ENCODE measurements at places on chromosomes 6 and 20. TPM values are rescaled to one million over a fixed set of nuclear protein-coding genes. Genes with fewer than 3 reads are reported as not detected.

The SLC35D3 gene
- total RNA-seq, result 4.9 TPM

The LY6G6C gene
- total RNA-seq, result not detected

The ENPP1 gene
- 10.3 TPM for total RNA-seq

The STMN3 gene
- total RNA-seq, result 51.6 TPM

The SGK2 gene
- 3.0 TPM for total RNA-seq

The FRS3 gene
- 5.5 TPM for total RNA-seq

The SCUBE3 gene
- 10.0 TPM for total RNA-seq

The DCDC2 gene
- 5.9 TPM for total RNA-seq

The GPANK1 gene
- total RNA-seq, result 18.6 TPM

The ADGRB3 gene
- total RNA-seq, result 45.9 TPM

The BMP6 gene
- 13.1 TPM for total RNA-seq

The MRPS18A gene
- 35.5 TPM for total RNA-seq

The EPPIN gene
- total RNA-seq, result not detected

The FUT9 gene
- 8.0 TPM for total RNA-seq

The ARMC12 gene
- total RNA-seq, result 0.38 TPM

The LY6G6D gene
- total RNA-seq, result not detected

The RBL1 gene
- total RNA-seq, result 25.1 TPM

The GMNN gene
- 20.7 TPM for total RNA-seq

The C6orf15 gene
- not detected for total RNA-seq

The SAPCD1 gene
- total RNA-seq, result 3.8 TPM

The DUSP15 gene
- 9.0 TPM for total RNA-seq

The ADTRP gene
- total RNA-seq, result 13.3 TPM

The GABRR1 gene
- 4.6 TPM for total RNA-seq

The OR2J2 gene
- not detected for total RNA-seq

The ALDH8A1 gene
- 1.4 TPM for total RNA-seq

The SLC12A5 gene
- 31.2 TPM for total RNA-seq

The RIPOR2 gene
- total RNA-seq, result 23.1 TPM

The FAM110A gene
- 9.7 TPM for total RNA-seq

The ADGRF5 gene
- 28.0 TPM for total RNA-seq

The MAPK13 gene
- 9.2 TPM for total RNA-seq

The CALHM5 gene
- total RNA-seq, result 3.4 TPM

The BHLHE23 gene
- 4.7 TPM for total RNA-seq

The CALHM4 gene
- total RNA-seq, result not detected

The RSPH9 gene
- total RNA-seq, result 1.7 TPM

The BPIFB4 gene
- 0.22 TPM for total RNA-seq

The ARMH2 gene
- total RNA-seq, result not detected

The TFAP2D gene
- total RNA-seq, result 1.3 TPM

The AAR2 gene
- 31.6 TPM for total RNA-seq

The IMPG1 gene
- 68.0 TPM for total RNA-seq

The RIPPLY2 gene
- total RNA-seq, result 2.7 TPM

The GTSF1L gene
- not detected for total RNA-seq

The MYLIP gene
- 50.9 TPM for total RNA-seq

The KCNK5 gene
- 2.4 TPM for total RNA-seq

The TRIM38 gene
- total RNA-seq, result 5.3 TPM

The MYH7B gene
- total RNA-seq, result 10.7 TPM

The ROS1 gene
- not detected for total RNA-seq

The RAB44 gene
- 0.33 TPM for total RNA-seq

The MYT1 gene
- total RNA-seq, result 37.3 TPM

The SLC22A7 gene
- total RNA-seq, result not detected

The ENPP4 gene
- total RNA-seq, result 18.4 TPM
